Stimulated activated CD8-positive, alpha-beta memory T cell treated with anti-CD3 and anti-CD28 coated beads, Interleukin-4, amount 100 ng/mL, for 4 hours (primary cell): ENCODE measurements at places on chromosomes 6 and 20.

- DNase-seq, result no peak
These were observed 187.7 kb downstream of the PDE7B start for GRCh38 chr6:136039185-136039584.

- DNase-seq, result no peak
These were observed 26.5 kb downstream of the BCKDHB start for GRCh38 chr6:80133020-80133419.

DNA sequence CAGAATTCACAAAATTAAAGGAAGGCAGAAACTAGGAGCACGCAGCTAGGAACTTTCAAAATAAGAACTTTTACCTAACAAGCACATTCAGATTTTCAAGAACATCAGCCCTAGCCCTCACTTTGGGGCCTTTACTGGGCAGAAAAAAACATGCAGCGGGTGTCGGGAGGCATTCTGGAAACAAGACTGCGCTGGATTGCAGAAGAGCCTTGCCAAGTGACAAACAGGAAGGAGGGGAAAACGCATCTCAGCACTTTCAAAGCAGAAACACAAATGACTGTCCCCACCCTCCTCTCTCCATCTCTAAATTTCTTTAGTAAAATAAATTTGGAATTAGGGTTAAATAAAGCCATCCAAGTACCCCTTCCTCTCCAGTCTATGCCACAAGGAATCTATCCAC lies 74.6 kb upstream of the RREB1 start:
- DNase-seq, result no peak

GRCh38 chr6:39209360-39209811 lies 19.9 kb downstream of the KCNK5 start:
- no peak for DNase-seq

DNA sequence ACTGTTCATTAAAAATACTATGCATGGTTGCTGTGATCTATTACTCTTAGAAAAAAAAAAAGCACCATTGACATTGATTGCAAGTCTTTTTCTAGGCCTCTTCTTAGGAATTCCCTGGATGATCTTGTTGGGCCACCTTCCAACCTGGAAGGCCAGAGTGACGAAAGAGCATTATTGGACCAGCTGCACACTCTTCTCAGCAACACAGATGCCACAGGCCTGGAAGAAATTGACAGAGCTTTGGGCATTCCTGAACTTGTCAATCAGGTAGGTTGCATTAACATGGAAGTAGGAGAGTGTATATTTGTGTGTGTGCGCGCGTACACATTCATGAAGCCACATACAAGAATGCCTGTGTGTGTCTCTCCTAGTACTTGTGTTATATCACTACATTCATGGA lies 140.4 kb downstream of the NCOA3 start:
- no peak for DNase-seq

- no peak for DNase-seq
These were observed 254.6 kb downstream of the LY86 start for GRCh38 chr6:6843057-6843627.

DNA sequence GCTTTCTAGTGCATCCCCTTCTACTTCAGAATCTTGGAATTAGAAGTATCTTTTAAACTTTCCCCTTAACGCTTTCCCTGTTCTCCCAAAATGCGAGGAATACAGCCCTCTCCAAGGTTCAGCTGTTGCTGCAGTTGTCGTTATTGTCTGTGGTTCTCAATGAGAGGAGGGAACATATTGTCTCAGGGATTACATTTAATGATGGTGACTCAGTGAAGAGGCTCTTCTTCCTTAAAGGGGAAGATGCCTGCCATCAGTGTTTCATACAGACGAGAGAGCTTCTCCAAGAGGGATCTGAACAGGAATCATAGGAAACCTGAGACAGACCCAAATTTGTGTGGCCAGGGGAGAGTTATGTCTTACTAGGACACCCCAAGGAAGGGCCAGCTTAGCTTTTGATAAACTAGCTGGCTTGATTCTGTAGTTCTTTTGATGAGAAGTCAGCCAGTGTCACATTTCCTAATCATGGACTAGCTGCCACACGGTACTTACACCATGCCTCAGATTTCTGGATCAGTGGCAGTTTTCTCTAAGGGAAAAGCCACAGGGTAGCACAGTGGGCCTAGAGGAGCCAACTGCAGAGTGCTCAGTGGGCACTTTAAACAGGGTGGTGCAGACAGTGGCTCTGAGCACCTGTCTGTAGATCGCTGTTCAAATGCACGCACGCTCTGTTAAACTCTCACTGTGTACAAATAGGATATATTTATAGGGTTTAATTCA lies 59.7 kb upstream of the TMEM181 start:
- DNase-seq, result no peak

DNA sequence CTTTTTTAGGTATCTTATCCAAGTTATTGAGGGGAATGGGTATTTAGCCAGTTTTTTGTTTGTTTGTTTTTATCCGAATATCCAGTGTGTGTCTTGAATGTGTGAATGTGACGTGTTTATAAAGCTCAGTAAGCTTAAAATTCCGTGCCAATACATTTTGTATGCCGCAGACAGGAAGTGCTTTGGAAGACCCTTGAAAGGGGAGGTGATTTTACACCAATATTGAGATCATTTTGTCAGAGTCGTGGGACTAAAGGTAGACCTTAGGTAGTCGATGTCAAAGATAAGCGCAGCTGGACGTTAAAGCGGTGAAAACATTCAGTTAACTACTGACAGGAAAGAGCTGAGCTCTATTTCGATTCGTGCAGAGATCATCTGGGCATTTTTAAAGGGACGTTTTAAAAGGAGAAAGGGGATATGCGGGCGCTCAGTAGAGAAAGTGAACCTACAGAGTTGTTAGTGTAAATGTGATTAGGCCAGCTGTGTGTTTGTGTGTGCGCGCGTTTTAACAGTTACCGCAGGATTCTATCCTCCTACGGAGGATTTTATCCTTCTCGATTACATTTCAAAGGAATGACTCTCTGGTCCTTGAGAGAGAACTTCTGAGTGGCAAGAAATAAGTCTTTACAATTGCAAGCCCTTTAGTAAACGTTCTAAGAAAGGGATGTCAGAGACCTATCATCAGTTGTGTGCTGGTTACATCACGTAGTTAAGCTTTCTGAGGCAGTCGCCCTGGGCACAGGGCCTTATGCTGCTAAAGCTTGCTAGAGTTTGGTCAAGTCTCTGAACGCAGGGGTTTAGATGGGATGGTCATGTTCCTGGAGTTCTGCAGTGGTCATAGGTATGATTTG lies 625 bp upstream of the ECHDC1 start:
- no peak for DNase-seq

DNA sequence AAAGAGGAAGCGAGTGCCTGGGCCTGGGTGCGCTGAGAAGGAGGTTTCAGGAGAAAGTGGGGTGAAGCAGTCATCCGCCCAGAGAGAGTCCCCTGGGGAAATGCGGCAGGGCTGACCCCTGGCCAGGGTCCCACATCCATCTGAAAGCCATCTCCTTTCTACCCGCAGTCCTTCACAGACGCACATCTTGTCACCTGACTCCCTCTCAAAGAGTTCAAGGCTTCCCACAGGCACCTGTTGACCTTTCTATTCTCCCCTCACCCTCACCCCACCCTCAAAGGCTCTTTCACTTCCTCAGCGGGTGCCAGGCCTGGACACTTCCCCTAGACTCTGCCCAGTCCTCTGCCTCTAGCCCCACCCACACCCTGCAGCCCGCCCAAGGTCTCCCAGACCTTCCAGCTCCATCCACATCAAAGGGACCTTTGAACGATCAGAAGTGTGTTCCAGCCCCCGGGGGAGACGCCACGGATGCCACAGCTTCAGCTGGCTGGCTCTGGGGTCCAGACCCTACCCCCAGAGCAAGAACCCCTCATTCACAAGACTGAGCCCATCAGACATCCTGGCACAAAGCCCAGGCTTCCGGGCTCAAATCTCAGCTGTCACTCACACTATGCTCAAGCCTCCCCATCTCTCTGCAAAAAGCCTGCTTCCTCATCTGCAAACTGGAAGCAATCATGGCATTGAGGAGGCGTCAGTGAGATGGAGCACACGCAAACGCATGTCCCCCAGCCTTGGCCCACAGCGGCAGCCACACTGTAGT lies 2.1 kb downstream of the CTSZ start:
- no peak for DNase-seq

DNA sequence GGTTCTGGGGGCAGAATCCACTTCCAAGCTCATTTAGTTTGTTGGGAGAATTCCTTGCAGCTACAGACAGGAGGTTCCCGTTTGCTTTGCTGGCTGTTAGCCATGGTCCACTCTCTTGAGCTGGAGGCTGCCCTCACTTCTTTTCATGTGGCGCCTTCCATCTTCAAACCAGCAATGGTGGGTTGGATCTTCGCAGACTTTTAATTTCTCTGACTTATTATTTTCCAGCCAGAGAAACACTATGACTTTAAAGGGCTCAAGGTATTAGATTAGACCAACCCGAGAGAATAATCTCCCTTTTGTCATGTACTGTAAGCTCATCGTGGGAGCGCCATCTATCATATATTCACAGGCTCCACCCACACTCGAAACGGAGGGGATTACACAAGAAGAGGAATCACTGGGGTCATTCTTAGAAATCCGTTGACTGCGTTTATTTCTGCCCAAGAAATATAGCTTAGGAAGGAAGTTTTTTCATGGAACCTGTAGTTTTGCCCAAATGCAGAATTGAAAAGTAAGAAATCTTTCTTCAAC lies 38.9 kb downstream of the SAMD5 start:
- no peak for DNase-seq

DNA sequence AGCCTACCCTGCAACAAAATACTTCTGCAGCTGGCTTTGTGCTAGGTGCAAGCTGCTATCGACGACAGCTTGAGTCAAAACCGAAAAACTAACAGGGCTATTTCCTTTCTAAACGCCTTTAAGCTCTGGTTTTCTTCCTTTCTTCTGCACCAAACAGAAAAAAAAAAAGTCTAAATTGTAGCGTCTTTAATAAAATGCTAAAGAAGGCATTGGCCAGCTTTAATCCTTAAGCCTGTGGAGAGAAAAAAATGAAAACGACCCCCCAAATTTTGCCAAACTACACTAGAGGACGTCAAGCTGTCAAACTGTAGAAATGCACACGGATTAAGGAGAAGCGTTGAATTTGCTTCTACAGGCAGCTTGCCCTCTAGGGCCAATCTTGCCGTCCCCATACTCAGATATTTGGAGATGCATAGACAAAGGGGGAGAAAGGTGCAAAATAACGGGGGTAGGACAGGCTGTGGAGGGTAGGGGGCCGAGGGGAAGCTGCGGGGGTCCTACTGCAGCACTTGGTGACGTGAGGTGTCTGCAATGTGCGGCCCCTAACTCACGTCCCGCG lies 1.4 kb upstream of the NRN1 start:
- DNase-seq, result no peak

DNA sequence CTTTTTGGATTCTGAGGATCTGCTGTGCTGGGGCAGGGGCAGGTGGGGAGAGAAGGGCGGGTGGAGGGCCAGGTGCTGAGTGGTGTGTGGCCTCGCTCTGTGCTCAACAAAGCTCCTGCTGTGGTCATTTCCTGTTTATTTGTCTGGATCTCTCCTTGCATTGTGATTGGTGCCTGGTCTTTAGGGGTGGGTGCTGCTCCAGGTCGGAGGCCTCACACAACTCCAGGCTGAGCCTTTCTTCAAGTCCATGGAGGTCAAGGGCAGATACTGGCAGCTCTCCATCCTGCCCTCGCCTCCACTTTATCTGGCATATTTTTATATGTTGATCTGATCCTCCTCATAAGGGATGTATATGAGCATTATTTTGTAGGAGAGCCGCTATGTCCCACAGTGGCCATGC lies 36.2 kb downstream of the HLA-F start:
- no peak for DNase-seq

- DNase-seq, result no peak
These were observed 546 bp upstream of the KLHL32 start for GRCh38 chr6:96923871-96924493.

- no peak for DNase-seq
These were observed 15.1 kb upstream of the ZNF217 start for GRCh38 chr20:53608456-53609452.

- DNase-seq, result no peak
These were observed 34.8 kb downstream of the ELMO2 start for GRCh38 chr20:46371656-46372055.

DNA sequence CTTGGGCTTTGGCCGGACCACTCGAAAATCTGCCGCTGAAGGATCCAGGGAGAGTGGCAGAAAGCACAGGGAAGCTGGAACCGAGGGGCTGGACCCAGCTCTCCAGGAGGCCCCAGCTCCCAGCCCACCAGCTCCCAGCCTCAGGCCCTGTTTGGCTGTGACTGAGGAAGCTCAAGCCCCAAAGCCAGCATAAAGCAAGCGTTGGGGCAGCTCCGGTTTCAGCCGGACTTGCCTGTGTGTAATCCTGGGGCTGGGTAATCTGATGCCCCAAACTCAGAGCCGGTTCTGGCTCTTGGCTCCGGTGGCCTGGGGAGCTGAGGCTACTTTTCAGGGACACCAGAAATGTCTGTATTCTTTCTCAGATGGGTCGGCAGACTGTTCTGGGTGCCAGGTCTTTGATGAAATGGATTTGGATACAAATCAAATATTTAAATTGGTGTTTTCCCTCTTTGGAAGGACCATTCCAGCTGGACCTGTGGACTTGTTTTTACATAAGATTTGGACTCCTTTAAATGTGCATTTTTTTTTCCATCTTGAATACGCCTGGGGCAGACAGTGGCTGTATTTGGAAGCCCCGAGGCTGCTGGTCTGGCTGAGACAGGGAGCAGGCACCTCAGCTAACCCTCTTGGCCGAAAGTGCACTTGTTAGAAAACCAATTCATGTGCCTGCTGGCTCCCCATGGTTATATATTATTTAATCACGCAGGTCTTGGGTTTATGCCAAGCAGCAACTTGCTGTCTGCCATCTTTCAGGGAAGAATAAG lies 29.7 kb downstream of the RPP40 start:
- DNase-seq, result no peak

DNA sequence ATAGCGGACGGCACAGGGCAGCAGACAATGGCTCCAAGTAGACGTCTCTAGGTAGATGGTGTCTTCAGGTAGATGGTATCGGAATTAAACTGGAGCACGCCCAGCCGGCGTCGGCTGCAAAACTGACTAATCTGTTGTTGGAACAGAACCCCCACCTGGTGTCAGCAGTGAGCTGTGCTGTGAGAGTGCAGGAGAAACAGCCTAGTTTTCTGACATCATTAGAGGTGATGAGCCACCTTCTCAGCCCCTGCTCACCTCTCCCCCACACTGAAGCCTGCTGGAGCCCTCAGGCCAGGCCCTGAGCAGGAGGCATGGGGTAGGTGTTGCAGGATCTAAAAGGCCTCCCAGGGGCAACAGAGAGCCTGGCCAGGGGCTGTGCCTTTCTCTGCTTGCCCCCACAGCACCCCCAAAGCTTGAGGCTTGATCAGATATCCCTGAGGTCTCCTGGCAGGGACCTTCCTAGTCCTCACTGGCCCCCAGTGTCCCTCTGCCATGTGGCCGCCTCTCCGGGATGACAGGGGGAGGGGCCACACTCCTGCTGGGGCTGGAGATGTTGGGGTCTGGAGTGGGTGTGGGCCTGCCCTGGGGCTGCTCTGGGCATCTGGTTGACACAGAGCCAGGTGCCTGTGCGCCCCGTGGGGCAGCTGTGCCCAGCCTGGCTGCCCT lies 6.9 kb upstream of the HELZ2 start:
- DNase-seq, result peak; percentile 39

GRCh38 chr20:3248167-3248992 lies 9.4 kb upstream of the SLC4A11 start:
- DNase-seq, result no peak
